ENCODE measurements at places on chromosomes 1 and 21. TPM values are rescaled to one million over a fixed set of nuclear protein-coding genes. Genes with fewer than 3 reads are reported as not detected.

Gene FMO2
- polyA plus RNA-seq, result 0.07 TPM

Gene DCST2
- polyA plus RNA-seq, result 0.38 TPM

Gene SPATA46
- polyA plus RNA-seq, result not detected

Gene OR2AK2
- not detected for polyA plus RNA-seq

Gene RPS27
- 8,584 TPM for polyA plus RNA-seq

Gene FMO1
- polyA plus RNA-seq, result 2.0 TPM

Gene MAP10
- 0.81 TPM for polyA plus RNA-seq

Gene SPRR2D
- not detected for polyA plus RNA-seq

Gene SLC44A5
- polyA plus RNA-seq, result 0.07 TPM

Gene PDC
- not detected for polyA plus RNA-seq

Gene DMBX1
- polyA plus RNA-seq, result not detected

Gene ACTL8
- polyA plus RNA-seq, result 0.07 TPM

Gene MARK1
- 0.97 TPM for polyA plus RNA-seq

Gene GPR3
- polyA plus RNA-seq, result 1.0 TPM

Gene CGN
- 0.05 TPM for polyA plus RNA-seq

Gene TAS1R3
- 0.06 TPM for polyA plus RNA-seq

Gene LORICRIN
- not detected for polyA plus RNA-seq

Gene S100A3
- polyA plus RNA-seq, result 9.5 TPM

Gene ZNF697
- 3.2 TPM for polyA plus RNA-seq

Gene LAMC1
- polyA plus RNA-seq, result 349 TPM

Gene EPHA2
- polyA plus RNA-seq, result 26.5 TPM

Gene RRP1
- polyA plus RNA-seq, result 7.3 TPM

Gene SYT14
- polyA plus RNA-seq, result 1.5 TPM

Gene IL19
- not detected for polyA plus RNA-seq

Gene SCP2
- 50.0 TPM for polyA plus RNA-seq

Gene CCDC181
- polyA plus RNA-seq, result not detected

Gene COP1
- polyA plus RNA-seq, result 31.2 TPM

Gene ALX3
- 4.3 TPM for polyA plus RNA-seq

Gene TRIM45
- polyA plus RNA-seq, result 3.3 TPM

Gene FAM3B
- polyA plus RNA-seq, result not detected

Gene KRTAP7-1
- not detected for polyA plus RNA-seq

Gene VPS13D
- polyA plus RNA-seq, result 23.1 TPM

Gene CR1L
- not detected for polyA plus RNA-seq

Gene OR2T2
- not detected for polyA plus RNA-seq

Gene C1orf115
- 3.8 TPM for polyA plus RNA-seq

Gene KCNJ15
- 0.18 TPM for polyA plus RNA-seq

Gene C8A
- polyA plus RNA-seq, result not detected

Gene ADAM30
- not detected for polyA plus RNA-seq

Gene OR2T33
- polyA plus RNA-seq, result not detected

Gene CRP
- not detected for polyA plus RNA-seq

Gene OR2M5
- polyA plus RNA-seq, result not detected

Gene PHF13
- 9.4 TPM for polyA plus RNA-seq

Gene MAEL
- not detected for polyA plus RNA-seq

Gene FAM151A
- polyA plus RNA-seq, result not detected

Gene CHIA
- not detected for polyA plus RNA-seq

Gene C1orf232
- not detected for polyA plus RNA-seq

Gene CFHR4
- polyA plus RNA-seq, result not detected

Gene CRYBG2
- 0.44 TPM for polyA plus RNA-seq

Gene EVA1C
- polyA plus RNA-seq, result 12.2 TPM

Gene SPRR1B
- not detected for polyA plus RNA-seq

Gene SEC16B
- 0.98 TPM for polyA plus RNA-seq

Gene SELE
- not detected for polyA plus RNA-seq

Gene SLAMF7
- not detected for polyA plus RNA-seq

Gene MROH7
- polyA plus RNA-seq, result 0.10 TPM

All from BJ (cell line).